ENCODE measurements at places on chromosomes 4 and X. TPM values are rescaled to one million over a fixed set of nuclear protein-coding genes. Genes with fewer than 3 reads are reported as not detected.
A peak's percentile ranks its signal among the peaks of the same experiment; 100 is the strongest.

Gene XPNPEP2
- total RNA-seq = 0.52 TPM

Gene PARM1
- 28.7 TPM for total RNA-seq

Gene BTC
- 3.6 TPM for total RNA-seq

Gene YY2
- 4.9 TPM for total RNA-seq

Gene PLAC8
- total RNA-seq = not detected

Gene SPOCK3
- not detected for total RNA-seq

Gene STATH
- total RNA-seq = not detected

Gene CT47B1
- not detected for total RNA-seq

Gene FGFBP1
- total RNA-seq = not detected

Gene SMR3B
- total RNA-seq = not detected

Gene S100G
- not detected for total RNA-seq

DNA sequence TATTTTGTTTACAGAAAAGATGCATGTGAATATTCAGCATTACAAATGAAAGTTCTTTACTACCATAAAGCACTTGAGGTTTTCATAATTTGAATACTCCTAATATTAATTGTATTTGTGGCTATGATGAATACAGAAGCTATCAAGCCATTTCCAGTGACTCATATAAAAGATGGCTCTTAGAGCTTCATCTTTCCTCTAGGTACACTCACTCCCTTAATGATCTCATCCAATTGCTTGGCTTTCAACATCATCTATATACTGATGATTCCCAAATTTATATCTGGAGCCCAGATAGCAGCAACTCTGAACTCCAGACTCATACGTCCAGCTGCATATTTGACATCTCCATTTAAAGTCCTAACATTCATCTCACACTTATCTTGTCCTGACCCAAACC lies 183.4 kb upstream of the FAM241A start:
- no peak for DNase-seq

DNA sequence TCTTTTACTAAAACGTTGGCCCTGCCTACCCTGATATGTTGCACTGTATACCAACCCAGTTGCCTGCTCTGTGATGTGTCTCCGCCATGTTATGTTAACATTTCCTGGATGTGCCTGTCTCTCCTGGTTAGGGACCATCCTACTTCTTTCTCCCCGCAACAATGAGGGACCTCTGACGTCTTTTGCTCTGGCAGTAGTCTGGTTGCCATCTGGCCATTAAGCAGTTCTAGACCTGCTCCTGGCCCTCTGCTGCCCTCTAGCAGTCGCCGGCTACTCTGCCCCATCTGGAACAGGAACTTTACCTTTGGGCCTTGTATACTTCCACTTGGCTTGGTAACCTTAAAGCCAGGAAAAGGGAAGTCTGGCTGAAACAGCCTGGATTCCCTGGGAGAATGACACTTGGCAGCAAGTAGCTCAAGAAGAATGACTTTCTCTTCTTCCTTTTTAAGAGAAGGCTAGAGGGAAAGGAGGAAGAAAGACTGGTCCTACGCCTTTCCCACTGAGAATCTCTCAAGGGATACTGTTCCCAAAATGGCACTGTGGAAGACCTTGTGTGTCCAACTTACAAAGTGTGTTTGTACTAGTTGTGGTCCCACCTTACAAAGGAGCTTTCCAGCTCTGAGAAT lies 63.5 kb downstream of the GPC3 start:
- DNase-seq = peak; percentile 71

GRCh38 chrX:15674841-15675489 lies 10.4 kb upstream of the CLTRN start:
- peak; percentile 99 for DNase-seq

DNA sequence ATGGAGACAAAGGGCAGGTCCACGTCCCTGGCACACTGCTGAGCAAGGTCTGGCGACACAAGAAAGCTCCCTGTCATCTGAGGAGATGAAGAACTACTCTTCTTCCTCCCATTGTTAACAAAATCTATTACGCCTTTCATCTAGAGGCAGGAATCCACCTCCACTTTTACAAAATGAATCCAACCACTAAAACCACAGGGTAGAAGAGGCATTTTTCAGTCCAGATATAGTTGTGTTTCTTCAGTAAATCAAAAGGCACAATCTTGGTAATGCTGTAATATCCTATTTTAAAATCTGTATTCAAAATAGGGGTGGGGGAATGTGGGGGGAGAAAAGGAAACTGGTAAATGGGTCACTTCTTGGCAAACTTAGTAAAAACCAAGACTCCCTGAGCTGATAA lies 101.4 kb downstream of the CDS1 start:
- no peak for DNase-seq

DNA sequence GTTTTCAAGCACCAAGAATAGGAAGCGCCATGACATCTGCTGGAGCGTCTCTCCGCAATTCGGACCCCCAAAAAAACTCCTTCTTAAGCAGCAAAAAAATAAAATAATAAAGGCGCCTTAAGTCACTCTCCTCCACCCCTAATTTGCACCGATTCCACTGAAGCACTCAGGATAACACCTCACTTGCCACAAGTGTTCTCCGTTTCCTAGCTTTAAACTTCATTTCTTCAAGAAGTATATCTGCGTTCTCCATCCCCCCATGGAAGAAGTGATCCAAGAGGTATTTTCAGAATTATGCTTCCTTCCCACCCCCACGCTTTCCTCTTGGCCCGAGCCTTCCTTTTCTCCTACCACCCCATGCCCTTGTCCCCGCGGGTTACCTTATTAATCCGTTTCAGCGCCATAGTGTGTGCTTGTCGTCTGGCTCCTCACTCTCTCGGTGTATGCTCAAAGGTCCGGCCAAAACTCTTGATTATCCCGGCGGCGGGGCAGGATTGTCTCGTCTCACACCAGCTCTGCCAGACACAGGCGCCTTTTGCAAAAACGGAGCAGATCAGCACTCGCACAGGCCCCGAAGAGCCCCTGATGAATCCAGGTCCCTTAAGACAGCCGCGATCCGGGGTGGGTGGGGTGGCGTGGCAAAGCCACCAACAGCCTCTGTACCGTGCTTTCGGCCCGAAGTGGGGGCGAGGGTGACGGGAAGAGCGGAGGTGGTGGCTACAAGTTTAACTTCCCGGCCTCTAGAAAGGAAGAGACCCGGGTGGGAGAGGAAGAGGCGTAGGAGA lies 1.1 kb downstream of the UBE2D3 start:
- no peak for DNase-seq

GRCh38 chrX:10628906-10629305 lies 8.5 kb upstream of the MID1 start:
- DNase-seq = no peak

GRCh38 chr4:153326513-153326912 lies 18.0 kb upstream of the MND1 start:
- no peak for DNase-seq

- no peak for DNase-seq
These were observed 21.6 kb downstream of the GPRASP1 start for GRCh38 chrX:102672856-102673255.

DNA sequence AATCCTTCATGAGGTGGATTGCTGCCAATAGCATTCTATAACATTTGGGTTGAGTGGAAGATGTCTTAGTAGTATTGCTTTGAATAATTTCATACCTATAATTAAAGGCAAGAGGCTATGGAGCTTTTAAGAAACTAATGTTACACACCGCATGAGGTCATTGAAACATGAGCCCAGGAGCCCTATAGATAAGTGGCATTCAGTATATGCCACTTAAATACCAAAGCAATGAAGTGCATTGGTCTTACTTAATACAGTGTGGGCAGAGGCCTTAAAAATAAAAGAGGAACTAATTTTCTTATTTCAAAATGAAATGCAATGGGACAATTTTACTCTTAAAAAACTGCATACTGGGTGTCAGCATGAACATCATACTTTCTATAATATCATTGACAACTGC lies 47.5 kb downstream of the SPATA18 start:
- no peak for DNase-seq

GRCh38 chr4:152961773-152962115 lies 25.6 kb downstream of the FHDC1 start:
- no peak for DNase-seq

DNA sequence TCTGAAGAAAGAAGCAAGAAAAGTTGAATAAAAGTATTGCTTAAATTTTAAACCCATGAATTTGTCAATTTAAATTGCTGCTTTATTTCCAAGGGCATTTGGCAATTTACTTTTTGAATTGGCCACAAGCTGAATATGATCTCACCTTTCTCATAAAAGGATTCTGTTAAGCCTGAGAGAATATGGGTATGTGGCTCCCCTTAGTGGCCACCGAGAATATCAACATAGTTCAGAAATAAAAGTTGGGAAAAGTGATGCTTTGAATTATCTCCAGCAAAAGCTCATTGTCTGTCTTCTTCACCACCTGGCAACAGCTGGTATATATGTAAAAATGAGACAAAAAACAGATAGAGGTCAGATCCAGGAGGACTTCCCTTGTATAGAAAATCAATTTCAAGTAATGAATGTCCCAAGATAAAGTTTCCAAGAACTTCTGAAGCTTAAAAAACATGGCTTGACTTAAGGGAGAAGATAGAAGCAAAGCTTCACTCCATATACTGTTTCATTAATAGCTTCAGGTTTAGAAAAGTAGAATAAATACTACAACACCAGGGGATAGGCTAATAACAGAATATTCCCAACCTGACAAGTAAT lies 290.7 kb upstream of the FAM241A start:
- peak; percentile 37 for DNase-seq

- no peak for DNase-seq
These were observed 124.3 kb upstream of the RASGEF1B start for GRCh38 chr4:81595798-81596610.

- DNase-seq = no peak
These were observed 52.1 kb upstream of the NAP1L2 start for GRCh38 chrX:73266766-73267165.

GRCh38 chr4:67130411-67130810 lies 414.9 kb downstream of the CENPC start:
- no peak for DNase-seq

DNA sequence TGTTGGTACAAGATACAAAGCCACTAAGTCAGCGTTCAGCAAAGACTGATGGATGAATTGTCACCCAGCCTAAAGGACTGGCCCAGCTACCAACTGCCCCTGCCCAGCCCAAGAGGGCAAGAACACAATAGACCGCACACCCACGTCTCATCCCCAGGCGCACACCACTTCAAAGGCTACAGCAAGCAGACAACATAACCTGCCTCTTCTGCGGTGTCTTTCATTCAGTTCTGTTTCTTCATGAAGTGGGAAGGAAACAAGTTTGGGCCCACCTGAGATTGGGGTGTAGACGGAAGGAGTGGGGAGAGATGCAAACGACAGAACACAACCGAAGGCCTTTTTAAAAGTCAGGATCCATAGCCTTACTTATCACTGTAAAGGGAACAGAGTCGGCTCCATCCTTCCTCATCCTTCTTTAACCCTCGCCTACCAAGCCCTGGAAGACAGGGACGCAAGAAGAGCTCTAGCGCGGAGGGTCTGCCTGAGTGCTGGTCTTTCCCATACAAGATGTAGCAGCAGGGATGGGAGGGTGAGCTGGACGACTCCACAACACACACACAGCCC lies 691 bp downstream of the SCARB2 start:
- DNase-seq = peak; percentile 29

- no peak for DNase-seq
These were observed 1313.2 kb downstream of the ADGRL3 start for GRCh38 chr4:62513306-62513705.

GRCh38 chrX:42770566-42770965 lies 7.4 kb downstream of the PPP1R2C start:
- no peak for DNase-seq

DNA sequence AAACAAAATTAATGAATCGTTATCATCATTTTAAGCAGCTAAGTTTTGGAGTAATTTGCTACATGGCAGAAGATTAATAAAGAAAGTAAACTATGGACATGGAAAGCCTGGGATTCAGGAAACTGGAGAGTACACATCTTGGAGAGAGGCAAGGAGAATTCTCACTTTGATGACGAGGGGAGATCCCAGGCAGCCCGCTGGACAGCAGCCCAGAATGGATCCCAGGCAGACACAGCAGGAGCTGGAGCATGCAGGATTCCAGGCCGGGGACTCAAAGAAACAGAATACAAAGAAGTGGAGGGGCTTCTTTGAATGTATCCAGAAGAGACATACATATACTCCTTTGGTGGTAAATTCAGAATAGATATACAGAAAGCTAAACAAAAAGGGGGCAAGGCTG lies 118.0 kb upstream of the ATP6AP2 start:
- DNase-seq = no peak

- peak; percentile 19 for DNase-seq
These were observed 435.7 kb upstream of the FMR1 start for GRCh38 chrX:147476008-147476407.

DNA sequence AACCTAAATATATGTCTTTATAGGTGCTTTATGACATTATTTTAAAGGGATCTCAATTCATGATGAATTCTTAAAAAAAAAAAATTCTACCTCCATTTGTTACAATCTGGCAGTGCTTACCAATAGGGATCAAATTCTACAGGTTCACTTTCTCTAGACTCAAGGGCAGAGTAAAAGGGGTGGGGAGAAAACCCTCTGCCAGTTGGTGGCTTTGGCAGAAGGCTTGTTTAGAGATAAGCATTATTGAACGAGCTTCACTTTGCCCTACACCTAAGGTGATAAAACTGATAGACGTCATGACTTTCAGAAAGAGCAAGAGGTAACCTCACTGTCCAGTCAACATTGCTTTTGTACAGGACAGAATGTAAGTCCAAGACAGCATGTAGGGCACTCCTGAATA lies 53.6 kb downstream of the OSTC start:
- no peak for DNase-seq

DNA sequence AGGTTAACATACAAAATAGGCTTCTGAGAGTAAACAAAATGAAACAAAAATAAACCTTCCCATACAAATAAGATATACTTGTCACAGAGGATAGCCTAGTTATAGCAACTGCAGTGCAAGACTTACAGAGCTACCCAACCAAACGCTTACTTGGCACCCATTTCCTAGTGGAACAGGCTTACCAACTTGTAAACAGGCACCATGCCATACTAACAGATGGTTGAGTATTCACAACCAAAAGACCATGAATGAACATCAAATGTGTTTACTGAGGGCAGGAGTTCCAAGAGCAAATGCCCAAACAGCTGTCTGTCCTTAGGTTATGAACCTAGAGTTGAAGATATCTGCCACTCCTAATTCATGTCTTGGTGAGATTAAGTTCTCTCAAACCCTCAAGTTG lies 2629.2 kb downstream of the PCDH7 start:
- no peak for DNase-seq

- no peak for DNase-seq
These were observed at the start of gene CFI for GRCh38 chr4:109801895-109802319. TSS of gene CFI (minus strand) at chr4:109801999. CDS start at chr4:109801971, 28 bp downstream.

DNA sequence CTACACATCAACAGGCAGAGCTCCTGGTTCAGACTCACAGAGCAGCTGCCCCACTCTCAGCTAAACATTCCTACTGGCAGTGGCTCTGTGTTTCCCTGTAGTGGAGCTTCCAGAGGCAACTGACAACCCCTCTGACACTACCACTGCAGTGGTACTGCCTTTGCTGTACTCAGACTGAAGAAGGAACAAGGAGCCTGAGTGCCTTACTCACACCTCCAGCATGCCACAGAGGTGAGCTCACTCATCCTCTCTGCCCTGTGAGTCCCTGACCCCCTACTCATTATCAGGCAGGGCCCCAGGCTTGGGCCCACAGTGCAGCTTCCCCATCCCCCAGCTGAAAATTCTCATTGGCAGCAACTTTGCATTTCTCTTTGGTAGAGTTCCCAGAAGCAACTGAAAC lies 240.5 kb upstream of the POF1B start:
- no peak for DNase-seq

GRCh38 chrX:117701050-117701449 lies 415.6 kb downstream of the KLHL13 start:
- no peak for DNase-seq

All from body of pancreas (tissue), 4 donors.